ENCODE measurements at places on chromosomes 4 and X. TPM values are rescaled to one million over a fixed set of nuclear protein-coding genes. Genes with fewer than 3 reads are reported as not detected.

- DNase-seq = no peak
- no peaks in the 10 kb centered on the region for H3K36me3 ChIP-seq
- peaks cover 27% of the 10 kb centered on the region for H3K27me3 ChIP-seq
- no peaks in the 10 kb centered on the region for H3K4me1 ChIP-seq
- H3K4me3 ChIP-seq = no peak overlapping the region
- no peak overlapping the region for H3K27ac ChIP-seq
Measured at GRCh38 chr4:76061421-76061820, 13.1 kb upstream of the ART3 start.

DNA sequence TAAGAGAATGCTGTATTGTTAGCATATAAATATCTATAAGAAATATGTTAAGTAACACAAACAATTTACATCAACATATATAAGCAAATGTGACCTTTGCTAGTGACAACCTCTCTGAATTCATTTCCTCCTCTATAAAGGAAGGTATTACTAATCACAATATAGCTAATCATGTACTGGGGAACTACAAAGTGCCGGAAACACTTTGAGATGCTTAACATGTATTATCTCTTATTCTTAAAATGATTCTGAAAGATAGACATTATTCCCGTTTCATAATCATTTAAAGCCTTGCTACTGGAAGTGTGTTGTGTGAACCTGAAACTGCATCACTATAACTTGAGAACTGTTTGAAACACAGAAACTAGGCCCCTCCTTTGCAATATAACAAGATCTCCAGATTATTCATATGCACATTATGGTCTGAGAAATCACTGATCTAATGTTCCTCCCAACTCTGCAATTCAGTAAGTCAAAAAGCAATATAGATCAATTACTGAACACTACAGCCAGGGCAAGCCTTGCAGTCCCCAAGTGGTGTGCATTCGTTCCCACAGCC, 54.0 kb downstream of the KLHL8 start:
- DNase-seq = no peak
- H3K4me1 ChIP-seq = no peaks in the 10 kb centered on the region
- no peak overlapping the region for H3K4me3 ChIP-seq
- H3K27me3 ChIP-seq = no peaks in the 10 kb centered on the region
- no peak overlapping the region for H3K27ac ChIP-seq

- DNase-seq = no peak
- H3K27ac ChIP-seq = no peak overlapping the region
- H3K4me3 ChIP-seq = no peak overlapping the region
- no peaks in the 10 kb centered on the region for H3K27me3 ChIP-seq
- H3K4me1 ChIP-seq = no peaks in the 10 kb centered on the region
Measured at GRCh38 chrX:128883650-128884049, 639.6 kb downstream of the SMARCA1 start.

DNA sequence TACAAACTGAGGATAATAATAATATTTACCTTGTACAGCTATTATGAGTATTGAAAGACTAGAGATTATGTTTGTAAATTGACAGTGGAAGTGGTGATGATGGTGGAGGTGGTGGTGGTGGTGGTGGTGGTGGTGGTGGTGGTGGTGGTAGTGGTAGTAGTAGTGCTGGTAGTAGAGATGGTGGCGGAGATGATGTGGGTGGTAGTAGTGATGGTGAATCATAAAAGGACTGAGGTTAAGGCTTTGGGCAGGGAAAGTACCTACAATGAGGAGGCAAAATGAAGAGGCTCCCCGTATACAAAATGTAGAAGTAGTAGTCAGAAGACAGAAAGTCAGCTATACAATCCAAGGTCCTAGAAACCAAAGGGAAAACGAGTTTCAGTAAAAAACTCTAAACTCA, 214.1 kb downstream of the BCOR start:
- no peaks in the 10 kb centered on the region for H3K4me1 ChIP-seq
- H3K27me3 ChIP-seq = no peaks in the 10 kb centered on the region
- H3K4me3 ChIP-seq = no peak overlapping the region
- DNase-seq = no peak
- no peaks in the 10 kb centered on the region for H3K36me3 ChIP-seq
- no peak overlapping the region for H3K27ac ChIP-seq

DNA sequence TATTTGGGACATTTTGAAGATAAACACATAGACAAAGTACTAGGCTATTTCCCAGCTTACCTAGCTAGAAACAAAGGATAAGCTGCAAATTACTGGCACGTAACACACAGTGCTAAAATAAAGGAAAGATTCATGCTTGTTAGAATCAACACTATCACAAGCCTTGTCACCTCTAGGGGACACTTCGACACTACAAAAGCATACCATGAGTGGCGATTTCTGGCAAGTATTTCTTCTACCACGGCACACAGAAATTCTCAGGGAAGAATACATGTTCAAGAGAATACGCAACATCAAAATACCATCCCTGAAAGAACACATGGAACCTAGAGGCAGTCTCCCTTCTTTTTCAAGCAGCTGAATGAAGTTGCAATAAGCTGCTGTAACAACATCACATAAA, 5.1 kb downstream of the MECP2 start:
- H3K36me3 ChIP-seq = no peaks in the 10 kb centered on the region
- H3K4me1 ChIP-seq = peaks cover 34% of the 10 kb centered on the region
- no peaks in the 10 kb centered on the region for H3K27me3 ChIP-seq
- peak overlapping the region; percentile 45 for H3K4me3 ChIP-seq

DNA sequence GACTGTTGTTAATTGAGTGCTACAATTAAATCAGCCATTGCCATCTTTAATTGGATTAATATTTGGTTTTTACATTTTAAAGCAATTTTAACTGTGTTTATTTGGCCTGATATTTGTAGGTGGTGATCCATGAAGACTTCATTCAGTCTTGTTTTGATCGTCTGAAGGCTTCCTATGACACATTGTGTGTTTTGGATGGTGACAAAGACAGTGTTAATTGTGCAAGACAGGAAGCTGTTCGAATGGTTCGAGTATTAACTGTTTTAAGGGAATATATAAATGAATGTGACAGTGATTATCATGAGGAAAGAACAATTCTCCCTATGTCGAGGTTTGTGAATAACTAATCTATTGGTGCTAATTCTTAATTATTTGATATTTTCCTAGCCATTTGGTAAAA, 82.6 kb downstream of the USP9X start:
- peak overlapping the region; percentile 21 for H3K27ac ChIP-seq
- H3K27me3 ChIP-seq = no peaks in the 10 kb centered on the region
- peaks cover 36% of the 10 kb centered on the region for H3K36me3 ChIP-seq
- DNase-seq = peak; percentile 52

APLN gene
- 1.1 TPM for total RNA-seq

DNA sequence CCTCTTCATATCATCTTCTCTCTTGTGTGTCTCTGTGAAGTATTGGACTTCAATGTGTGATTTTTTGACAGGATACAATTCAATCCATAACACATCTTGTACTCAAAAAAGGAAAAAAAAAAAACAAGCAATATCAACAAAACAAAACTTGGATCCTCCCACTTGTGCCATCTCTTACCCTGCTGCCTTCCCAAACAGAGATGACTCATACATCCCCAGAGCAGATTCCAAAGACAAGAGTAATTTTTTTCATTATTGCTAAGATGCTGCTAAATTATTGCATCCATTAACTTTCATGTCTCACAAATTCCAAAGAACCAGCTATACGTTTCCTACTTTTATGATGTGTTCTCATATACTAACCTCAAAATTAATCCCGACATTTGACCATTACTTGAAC, 479.2 kb downstream of the GBA3 start:
- H3K4me3 ChIP-seq = no peak overlapping the region
- H3K27me3 ChIP-seq = no peaks in the 10 kb centered on the region
- no peak overlapping the region for H3K27ac ChIP-seq
- H3K4me1 ChIP-seq = no peaks in the 10 kb centered on the region
- no peaks in the 10 kb centered on the region for H3K36me3 ChIP-seq

DNA sequence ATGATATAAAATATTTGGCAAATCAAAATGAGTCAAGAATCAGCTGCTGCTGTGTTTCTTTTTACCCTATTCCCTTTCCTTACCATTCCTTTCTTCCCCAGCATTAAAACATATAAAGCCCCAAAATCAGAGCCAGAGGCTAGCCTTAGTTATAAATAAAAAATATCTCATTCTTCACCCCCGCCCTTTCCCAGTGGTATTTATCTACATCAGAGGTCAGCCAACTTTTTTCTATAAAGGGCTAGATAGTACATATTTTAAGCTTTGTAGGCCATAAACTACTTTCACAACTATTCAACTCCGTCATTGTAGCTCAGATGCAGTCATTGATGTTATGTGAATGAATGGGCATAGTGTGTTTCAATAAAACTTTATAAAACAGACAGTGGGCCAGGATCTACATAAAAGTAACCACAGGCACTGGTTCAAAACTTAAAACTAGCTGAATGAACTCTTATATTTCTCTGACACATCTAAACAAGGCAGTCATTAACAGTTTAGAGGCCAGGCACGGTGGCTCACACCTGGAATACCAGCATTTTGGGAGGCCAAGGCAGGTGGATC, 30.5 kb upstream of the TCEANC start:
- DNase-seq = no peak
- no peaks in the 10 kb centered on the region for H3K36me3 ChIP-seq
- no peaks in the 10 kb centered on the region for H3K4me1 ChIP-seq
- H3K27ac ChIP-seq = no peak overlapping the region

GRCh38 chr4:104424475-104424941, 70.2 kb downstream of the CXXC4 start:
- no peak for DNase-seq
- H3K36me3 ChIP-seq = no peaks in the 10 kb centered on the region
- H3K4me1 ChIP-seq = no peaks in the 10 kb centered on the region
- H3K27me3 ChIP-seq = no peaks in the 10 kb centered on the region
- H3K27ac ChIP-seq = no peak overlapping the region
- no peak overlapping the region for H3K4me3 ChIP-seq

CCNG2 gene
- 40.0 TPM for total RNA-seq

DNA sequence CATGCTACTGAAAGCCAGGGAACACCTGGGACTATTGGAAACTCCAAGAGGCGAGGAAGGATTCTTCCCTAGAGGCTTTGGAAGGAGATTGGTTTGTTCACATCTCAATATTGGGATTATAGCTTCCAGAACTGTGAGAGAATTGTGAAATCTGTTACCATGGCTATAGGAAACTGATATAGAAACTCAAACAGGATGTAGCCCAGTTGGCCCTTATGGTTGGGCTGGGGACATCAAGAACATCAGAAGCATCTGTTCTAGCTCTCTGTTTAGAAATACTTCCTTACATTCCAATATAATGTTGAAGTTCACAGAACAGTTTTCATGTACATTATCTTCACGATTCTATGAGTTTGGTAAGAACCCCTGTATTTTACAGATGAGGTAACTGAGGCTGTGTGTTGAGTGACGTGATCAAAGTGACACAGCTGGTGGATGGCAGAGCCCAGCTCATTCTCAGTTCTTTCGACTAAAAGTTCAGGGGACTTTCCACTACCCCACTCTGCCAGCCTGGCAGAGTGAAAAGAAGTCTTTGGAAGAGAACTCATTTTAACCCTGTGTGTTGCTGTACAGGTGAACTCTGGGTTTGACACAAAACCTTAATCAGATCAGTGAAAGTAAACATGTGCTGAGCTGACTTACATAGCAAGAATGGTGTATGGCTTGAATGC, 183.0 kb downstream of the GBA3 start:
- no peaks in the 10 kb centered on the region for H3K36me3 ChIP-seq
- no peak overlapping the region for H3K27ac ChIP-seq
- H3K4me3 ChIP-seq = no peak overlapping the region
- no peak for DNase-seq
- no peaks in the 10 kb centered on the region for H3K27me3 ChIP-seq

- no peaks in the 10 kb centered on the region for H3K36me3 ChIP-seq
- no peaks in the 10 kb centered on the region for H3K4me1 ChIP-seq
- H3K4me3 ChIP-seq = no peak overlapping the region
Measured at GRCh38 chr4:85632981-85633380, 158.0 kb downstream of the ARHGAP24 start.

DNA sequence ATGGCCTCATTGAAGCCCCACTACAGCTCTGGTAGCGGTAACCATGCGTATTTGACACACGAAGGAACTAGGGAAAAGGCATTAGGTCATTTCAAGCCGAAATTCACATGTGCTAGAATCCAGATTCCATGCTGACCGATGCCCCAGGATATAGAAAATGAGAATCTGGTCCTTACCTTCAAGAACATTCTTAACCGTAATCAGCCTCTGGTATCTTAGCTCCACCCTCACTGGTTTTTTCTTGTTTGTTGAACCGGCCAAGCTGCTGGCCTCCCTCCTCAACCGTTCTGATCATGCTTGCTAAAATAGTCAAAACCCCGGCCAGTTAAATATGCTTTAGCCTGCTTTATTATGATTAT, 876 bp downstream of the HPRT1 start:
- no peaks in the 10 kb centered on the region for H3K36me3 ChIP-seq
- peak overlapping the region; percentile 87 for H3K4me3 ChIP-seq
- no peaks in the 10 kb centered on the region for H3K27me3 ChIP-seq
- 0 out of 2 replicates have a peak, but pooled peaks cover 2% of the 10 kb centered on the region for H3K4me1 ChIP-seq

- no peak overlapping the region for H3K4me3 ChIP-seq
- H3K4me1 ChIP-seq = peaks cover 6% of the 10 kb centered on the region
- H3K27me3 ChIP-seq = no peaks in the 10 kb centered on the region
- H3K27ac ChIP-seq = 0 out of 2 replicates have a peak overlapping the region, but pooled peaks have one; percentile 35
Measured at GRCh38 chrX:153488231-153488914, 6.4 kb upstream of the BGN start.

RADX gene
- total RNA-seq = 2.1 TPM

CENPE gene
- 7.7 TPM for total RNA-seq

PARM1 gene
- total RNA-seq = not detected

IGBP1 gene
- total RNA-seq = 59.1 TPM

PCDH18 gene
- total RNA-seq = 255 TPM

DNA sequence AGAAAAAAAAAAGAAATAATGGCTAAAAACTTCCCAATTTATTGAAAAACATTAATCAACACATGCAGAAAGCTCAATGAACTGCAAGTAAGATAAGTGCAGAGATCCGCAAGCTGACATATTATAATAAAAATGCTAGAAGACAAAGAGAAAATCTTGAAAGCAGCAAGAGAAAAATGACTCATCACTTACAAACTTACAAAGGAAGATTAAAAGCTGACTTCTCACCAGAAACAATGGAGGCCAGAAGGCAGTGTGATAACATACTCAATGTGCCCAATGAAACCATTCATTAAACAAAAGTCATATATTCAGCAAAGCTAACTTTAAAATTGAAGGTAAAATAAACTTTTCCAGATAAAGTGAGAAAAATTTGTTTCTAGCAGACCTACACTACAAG, 7.3 kb upstream of the BRWD3 start:
- no peaks in the 10 kb centered on the region for H3K4me1 ChIP-seq
- H3K27me3 ChIP-seq = no peaks in the 10 kb centered on the region
- H3K36me3 ChIP-seq = no peaks in the 10 kb centered on the region
- peak; percentile 21 for DNase-seq
- no peak overlapping the region for H3K4me3 ChIP-seq
- H3K27ac ChIP-seq = no peak overlapping the region

P2RY4 gene
- not detected for total RNA-seq

CC2D2A gene
- total RNA-seq = 19.5 TPM

FRMPD4 gene
- not detected for total RNA-seq

DNA sequence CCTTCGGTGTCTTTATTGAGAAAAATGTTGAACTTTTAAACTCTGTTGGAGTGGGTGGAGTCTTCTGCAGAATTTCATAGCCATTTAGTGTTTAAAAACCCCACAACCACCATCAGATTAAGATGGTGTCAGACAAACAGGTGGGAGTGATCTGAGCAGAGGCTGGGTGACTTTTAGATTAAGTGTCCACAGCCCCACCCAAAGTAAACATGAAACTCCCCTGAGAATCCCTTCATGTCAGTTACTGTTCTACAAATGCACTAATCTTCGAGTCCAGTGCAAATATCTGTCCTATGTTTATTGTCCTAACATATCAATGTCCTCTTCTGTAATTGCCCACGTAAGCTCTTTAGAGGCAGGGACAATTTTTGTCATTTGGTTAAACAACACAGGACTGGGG, 175.6 kb upstream of the RBPJ start:
- no peak overlapping the region for H3K4me3 ChIP-seq
- peaks cover 29% of the 10 kb centered on the region for H3K4me1 ChIP-seq
- H3K27me3 ChIP-seq = no peaks in the 10 kb centered on the region
- DNase-seq = no peak
- no peaks in the 10 kb centered on the region for H3K36me3 ChIP-seq
- H3K27ac ChIP-seq = no peak overlapping the region
